IPS DF 19.7 (cell line): ENCODE measurements at places on chromosomes 12 and 14.

DNA sequence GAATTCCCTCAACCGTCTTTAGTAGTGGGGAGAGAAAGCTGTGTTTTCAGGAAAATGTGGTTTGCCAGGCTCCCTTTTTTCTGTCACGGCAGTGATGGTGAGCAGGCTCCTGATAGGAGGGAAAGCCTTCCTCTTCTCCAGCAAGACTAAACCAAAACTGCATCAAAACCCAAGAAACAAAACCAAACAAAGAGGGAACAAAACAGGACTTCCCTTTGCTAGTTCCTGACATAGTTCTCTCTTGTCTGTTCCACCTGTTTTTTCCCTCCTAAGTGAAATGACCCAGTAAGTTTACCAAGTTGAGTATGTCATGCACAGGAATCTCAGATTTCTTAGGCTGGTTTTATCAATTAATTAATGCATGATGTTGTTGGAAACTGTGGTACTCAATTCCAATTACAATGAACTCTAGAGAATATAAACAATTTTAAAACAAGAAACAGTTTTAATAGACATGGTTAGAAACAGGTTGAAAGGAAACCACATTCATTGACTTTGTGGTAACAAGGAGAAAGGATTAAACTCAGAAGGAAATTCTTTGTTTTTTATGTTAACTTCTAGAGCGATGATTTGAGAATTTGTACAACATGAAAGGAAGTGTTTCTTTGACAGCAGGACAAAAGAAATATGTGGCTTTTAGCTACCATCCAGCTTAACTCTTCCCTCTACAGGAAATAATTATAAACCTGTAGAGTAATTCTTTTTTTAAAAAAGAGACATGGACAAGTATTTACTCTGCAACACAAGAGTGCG, 23.0 kb upstream of the CSRP2 start:
- DNase-seq: no peak

- DNase-seq: no peak
Observed at GRCh38 chr12:109246221-109246620, 62.9 kb downstream of the FOXN4 start.

GRCh38 chr12:86521870-86522269, 265.7 kb upstream of the MGAT4C start:
- DNase-seq: no peak

GRCh38 chr14:83912032-83912642, 1617.8 kb upstream of the FLRT2 start:
- DNase-seq: no peak

DNA sequence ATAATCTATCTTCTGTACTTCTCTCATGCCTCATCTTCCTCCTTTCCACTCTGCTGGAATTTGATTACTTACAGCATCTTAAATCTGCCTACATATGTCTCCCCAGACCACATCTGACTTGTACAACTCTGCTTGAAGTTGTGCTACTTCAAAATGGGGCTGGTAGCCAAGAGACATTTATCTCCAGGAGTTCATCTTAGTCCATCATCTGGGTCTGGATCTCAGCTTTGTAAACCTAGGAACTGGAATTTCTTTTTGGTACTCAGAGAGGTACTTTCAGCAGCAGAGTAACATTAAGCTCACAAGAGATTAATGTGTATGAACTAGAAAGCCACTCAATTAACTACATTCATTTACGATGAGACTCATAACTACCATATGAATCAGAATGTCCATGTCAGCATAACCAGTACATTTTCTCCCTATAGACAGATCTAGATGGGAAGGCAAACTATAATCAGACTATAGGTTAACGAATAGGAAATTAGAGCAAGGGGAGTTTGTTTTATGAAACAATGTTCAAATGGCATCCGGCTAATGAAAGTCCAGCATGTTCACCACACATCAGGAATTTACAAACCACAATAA, 178.8 kb downstream of the CEP128 start:
- no peak for DNase-seq

- no peak for DNase-seq
Observed at GRCh38 chr14:53701108-53701875, 255.3 kb downstream of the BMP4 start.

- no peak for DNase-seq
Observed at GRCh38 chr12:117985182-117985581, 16.4 kb upstream of the KSR2 start.

GRCh38 chr12:115857160-115857920, 420.2 kb downstream of the MED13L start:
- DNase-seq: no peak

DNA sequence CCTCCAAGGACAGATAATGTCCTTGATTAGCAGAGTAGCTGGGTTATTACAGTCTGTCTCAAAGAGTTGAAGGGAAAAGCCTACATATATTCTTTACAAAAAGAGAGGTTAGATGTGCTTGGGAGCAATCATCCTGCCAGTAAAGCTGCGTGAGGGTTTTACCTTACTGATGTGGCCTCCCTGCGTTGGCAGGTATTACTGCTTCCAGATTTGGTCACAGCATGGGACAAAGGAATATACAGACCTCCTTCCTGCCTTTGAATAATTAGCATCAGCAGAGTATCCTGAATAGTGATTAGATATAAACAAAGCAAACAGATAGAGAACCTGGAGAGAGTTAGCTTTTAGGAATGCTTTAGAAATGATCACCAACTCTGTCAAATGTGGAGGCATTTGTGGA, 69.6 kb downstream of the TMTC2 start:
- DNase-seq: peak; percentile 33

- no peak for DNase-seq
Observed at GRCh38 chr12:49340971-49341776, 4.2 kb upstream of the C1QL4 start.

GRCh38 chr14:68318828-68319227, 474.0 kb downstream of the ZFP36L1 start:
- DNase-seq: no peak

- DNase-seq: no peak
Observed at GRCh38 chr12:128811806-128812205, 12.0 kb downstream of the SLC15A4 start.

DNA sequence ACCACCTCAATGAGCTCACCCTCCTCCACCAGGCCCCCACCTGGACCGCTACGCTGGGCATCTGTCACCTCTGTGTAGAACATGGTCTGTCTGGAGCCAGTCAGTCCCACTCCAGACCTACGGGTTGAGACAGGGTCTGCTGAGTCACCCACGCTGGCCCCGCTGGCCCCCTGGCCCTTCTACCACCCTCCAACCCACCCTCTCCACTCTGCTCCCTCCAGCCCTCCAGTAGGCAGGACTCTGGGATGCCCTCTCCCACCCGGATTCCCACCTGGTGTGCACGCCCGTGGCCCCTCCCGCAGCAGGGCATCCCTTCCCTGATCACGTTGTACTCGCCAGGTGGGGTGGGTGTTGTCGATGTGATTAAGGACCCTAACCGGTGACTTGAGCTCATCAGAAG, 4.6 kb upstream of the JAG2 start:
- no peak for DNase-seq

DNA sequence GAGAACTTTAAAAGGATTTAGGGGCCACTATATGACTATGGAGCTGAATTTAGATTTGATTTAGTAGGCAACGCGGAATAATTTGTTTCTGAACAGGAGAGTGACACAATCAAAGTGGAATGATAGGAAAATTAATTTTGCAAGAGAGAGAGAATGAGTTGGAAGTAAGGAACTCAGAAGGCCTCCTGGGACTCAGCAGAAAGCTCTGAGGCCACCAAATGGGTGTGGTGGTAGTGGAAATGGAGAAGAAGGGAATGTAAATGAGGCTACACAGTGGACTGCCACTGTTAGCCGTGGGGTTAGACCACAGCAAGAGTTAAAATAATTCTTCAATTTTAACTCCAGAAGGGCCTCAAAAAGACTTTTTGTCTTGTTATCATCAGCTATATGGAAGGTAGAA, 102.7 kb downstream of the LRRK2 start:
- DNase-seq: no peak

- DNase-seq: no peak
Observed at GRCh38 chr12:132566516-132567131, 43.8 kb downstream of the LRCOL1 start.

GRCh38 chr12:18283831-18284230, 22.5 kb downstream of the PIK3C2G start:
- no peak for DNase-seq

- DNase-seq: no peak
Observed at GRCh38 chr12:54017027-54017788, 8.4 kb downstream of the HOXC8 start.

DNA sequence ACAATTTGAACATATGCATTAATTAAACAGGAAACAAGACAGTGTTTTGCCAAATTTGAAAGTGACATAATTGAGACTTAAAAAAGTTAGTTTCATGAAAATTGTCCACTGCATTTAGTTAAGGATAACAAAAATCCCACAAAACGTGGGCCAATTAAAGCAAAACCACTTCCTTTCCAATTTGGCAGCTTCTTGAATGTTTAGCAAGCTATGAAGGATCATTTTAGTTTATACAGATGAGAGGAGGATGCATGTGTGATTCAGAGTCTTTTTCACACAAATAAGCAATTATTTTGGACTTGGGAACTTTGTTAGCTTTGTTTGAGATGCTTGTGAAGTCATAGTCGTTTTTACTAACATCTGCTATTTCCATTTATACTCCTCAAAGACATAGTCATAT, 109.6 kb downstream of the ATXN7L3B start:
- DNase-seq: no peak

DNA sequence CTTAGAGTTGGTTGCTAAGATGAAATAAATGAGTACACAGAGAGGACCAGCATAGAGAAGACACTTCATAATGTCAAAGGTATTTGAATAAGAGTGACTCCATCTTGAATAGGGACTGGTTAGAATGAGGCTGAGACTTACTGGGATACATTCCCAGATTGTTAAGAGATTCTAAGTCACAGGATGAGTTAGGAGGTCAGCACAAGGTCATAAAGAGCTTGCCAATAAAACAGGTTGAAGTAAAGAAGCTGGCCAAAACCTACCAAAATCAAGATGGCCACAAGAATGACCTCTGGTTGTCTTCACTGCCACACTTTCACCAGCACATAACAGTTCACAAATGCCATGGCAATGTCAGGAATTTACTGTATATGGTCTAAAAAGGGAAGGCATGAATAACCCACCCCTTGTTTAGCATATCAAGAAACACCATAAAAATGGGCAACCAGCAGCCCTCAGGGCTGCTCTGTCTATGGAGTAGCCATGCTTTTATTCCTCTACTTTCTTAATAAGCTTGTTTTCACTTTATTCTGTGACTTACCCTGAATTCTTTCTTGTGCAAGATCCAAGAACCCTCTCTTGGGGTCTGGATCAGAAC, 8.3 kb upstream of the SERPINA1 start:
- no peak for DNase-seq

GRCh38 chr12:42422785-42423184, 96.8 kb downstream of the PPHLN1 start:
- DNase-seq: no peak

DNA sequence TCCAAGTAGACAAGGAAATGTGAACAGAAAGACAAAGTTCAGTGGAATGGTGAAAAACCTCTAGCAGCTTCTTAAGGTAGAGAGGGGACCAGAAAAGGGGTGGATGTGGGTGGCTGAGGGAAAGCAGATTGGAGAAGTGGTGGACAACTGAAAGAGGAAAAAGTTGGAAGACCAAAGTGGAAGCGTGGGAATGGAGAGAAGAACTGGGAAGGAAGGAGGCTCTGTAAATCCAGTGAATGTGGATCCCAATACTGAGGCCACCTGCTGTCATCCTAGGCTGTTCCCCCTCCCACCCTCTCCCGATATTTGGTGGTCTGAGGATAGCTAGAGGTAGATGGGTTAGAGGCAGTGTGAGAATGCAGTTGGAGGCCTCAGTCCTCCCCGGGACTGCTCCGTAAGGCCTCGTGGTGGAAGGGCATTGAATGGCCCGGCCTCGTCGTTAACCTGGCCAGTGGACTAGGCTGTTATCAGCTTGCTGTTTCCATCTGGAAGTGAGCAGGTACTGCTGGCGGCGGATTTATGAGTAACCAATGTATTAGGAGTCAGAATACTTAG, 822 bp upstream of the POU6F1 start:
- no peak for DNase-seq

GRCh38 chr12:2691006-2691344, 103.8 kb upstream of the FKBP4 start:
- DNase-seq: no peak

- DNase-seq: no peak
Observed at GRCh38 chr12:6773590-6774351, 1.5 kb downstream of the LAG3 start.
